ENCODE measurements at places on chromosomes 1 and 21.

DNA sequence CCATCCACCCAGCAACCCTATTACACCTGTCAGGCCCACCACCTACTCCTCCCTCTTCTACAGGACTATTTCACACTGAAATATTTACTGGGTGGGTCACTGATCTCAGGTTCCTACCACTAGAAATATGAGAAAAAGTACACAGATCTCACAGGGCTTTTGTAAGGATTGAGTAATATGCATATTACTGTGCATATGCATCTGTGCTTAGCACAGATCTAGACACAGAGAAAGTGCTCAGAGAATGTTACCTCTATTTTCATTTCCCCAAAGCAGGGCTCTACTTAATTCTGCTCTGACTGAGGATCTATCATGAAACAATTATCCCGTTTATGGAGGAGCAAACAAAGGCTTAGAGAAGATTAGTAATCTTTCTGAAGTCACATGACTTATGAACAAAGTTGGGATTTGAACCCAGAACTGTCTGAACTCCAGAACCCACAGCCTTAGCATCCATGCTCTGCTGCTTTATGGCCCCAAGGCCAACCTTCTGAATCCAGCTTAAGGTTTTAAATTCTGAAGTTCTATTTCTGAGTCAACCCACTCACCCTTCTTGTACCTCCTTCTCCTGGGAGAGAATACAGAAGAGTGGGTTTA is 11.8 kb downstream of the TSSK3 start:
- DNase-seq = no peak

GRCh38 chr1:183417772-183418491 is at the start of gene NMNAT2:
NMNAT2 (minus strand) TSS chr1:183418380; CDS start chr1:183418267, 113 bp downstream.
- peak; percentile 5 for DNase-seq

DNA sequence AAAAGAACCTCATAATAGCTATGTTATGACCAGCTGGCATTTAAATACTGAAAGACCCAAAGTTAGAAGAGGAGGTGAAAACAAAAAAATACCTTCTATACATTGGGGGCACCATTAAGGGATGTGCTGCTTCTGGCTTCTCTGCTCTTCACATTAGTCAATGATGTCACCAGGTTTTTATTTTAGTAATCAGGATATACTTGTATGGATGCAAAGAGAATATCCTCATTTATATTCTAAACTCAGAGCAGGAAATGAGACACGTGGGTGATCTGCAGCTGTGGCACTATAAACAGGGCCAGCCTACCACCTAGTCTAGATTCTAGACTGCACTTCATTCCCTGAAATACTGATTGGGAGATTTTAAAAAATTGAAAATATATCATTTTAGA is 51.2 kb downstream of the WLS start:
- no peak for DNase-seq

DNA sequence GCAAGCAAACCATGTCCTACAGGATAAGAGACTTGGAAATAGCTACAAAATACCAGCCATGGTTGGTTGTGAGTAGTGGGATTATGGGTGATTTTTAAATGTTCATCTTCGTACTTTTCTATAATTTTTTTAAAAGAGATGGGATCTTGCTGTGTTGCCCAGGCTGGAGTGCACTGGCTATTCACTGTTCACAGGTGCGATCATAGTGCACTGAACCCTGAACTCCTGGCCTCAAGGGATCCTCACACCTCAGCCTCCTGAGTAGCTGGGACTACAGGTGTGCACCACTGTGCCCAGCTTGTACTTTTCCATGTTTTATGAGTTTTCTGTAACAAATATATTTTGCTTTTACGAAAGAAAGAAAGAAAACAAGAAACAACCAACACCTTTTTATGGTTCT is 224.2 kb downstream of the FOXD2 start:
- no peak for DNase-seq

GRCh38 chr1:183143576-183144315 is 42.3 kb upstream of the LAMC2 start:
- DNase-seq = no peak

DNA sequence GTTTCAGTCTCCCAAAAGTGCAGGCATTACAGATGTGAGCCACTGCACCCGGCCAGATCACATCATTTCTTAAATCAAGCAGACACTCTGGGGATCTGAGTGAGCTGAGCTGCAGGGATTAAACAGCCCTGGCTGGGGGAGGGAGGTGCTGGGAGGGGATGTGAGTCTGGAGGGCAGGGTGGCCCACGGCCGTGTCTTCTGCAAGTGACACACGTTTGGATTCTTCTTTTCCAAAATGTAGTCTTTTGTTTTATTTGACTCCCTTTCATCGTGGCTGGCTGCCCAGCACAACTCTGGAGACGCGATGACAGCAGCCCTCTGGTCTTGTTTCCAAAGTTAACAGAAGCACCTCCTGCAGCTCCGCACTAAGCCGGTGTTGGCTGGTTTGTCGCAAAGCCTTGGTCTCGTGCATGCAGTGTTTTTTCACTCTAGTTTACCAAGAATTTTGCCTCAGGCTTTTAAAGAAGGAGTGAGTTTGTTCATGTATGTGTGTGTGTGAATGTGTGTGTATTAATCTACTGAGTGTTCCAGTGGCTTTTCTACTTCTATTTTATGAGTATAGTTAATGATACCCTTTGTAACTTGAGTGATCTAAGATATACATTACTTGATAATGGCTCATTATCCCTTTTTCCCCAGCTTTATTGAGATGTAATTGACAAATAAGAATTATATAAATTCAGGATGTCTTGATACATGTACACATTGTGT is 2.8 kb upstream of the KRTAP10-5 start:
- DNase-seq = no peak

GRCh38 chr1:207091200-207091908 is 2.7 kb downstream of the C4BPB start:
- DNase-seq = no peak

- DNase-seq = no peak
These were observed 1524.3 kb upstream of the B3GALT2 start for GRCh38 chr1:194710671-194711070.

DNA sequence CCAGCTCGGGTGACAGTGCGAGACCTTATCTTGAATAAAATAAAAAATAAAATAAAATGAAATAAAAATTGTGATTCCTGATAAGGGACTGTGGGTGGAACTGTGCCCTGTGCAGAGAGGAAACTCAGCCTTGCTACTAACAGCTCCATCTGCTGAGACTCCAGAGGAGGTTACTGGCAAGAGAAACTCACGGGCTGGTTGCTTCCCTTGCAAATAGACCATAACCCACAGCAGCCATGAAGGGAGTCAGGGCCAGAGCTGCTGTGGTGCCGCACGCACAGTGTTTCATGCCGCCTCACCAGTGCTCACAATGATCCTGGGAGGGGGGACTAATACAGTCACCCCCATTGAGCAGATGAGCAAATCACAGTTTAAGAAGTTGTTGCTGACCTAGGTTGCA is 13.7 kb downstream of the ZBTB17 start:
- no peak for DNase-seq

DNA sequence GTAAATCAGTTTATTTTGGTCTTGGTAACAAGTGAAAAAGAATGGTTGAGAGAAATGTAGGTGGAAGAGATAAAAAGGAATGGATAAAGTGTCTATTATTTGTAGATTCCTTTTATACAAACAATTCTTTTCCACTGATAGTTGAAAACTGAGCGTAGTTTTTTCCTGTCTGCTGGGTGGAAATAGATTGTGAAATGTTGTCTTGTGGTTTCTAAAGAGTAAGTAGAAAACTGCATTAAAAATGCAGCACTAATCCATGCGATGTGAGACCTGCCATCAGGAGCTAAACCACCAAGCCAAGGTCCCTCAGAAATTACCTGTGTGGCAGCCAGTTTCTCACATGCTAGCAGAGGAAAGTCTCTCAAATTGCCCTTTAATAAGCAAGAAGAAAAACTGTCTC is 103.2 kb upstream of the SLC44A3 start:
- no peak for DNase-seq

- DNase-seq = no peak
These were observed 1.5 kb upstream of the THRAP3 start for GRCh38 chr1:36222481-36223380.

DNA sequence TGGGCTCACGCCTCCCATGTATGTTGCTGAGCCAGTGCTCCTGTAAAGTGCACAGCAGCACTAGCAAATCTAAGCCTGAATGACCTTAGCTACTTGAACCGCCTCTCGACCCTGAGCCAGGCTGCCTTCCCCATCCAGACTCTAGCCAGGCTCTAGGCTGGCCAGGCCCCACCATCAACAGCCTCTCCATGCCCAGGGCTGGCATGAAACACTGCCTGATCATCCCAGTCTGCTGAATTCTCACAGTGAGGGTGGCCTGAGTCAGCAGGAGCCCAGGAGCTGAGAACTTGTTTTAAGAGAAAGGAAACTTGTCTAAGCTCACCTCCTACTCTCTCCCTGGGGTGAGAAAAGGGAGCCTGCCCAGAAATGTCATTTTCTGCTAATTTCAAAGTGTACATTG is 733.3 kb downstream of the PTPRU start:
- DNase-seq = no peak

DNA sequence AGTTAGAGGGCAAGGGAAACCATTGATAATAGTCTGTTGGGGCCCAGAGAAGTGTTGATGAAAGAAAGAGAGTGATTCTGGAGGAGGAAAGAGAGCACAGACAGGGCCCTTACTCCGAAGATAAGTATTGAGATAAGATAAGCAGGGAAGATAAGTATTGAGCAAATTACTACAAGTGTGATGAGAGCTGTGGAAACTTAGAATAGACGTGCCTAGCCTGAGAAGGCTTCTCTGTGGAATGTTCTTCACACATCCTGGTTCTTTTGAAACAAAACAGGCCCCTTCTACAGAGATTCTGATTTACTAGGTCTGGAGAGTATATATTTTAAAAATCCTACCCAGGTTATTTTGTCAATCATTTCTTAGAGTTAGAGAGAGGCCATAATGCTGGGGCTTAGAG is 26.4 kb downstream of the FNBP1L start:
- no peak for DNase-seq

Data from stimulated activated naive CD8-positive, alpha-beta T cell treated with anti-CD3 and anti-CD28 coated beads, Interleukin-15, Interleukin-2, amounts not matched to agents 100 U/mL and 50 U/mL, for 24 hours (primary cell).